ENCODE measurements at places on chromosomes 7 and 10.

DNA sequence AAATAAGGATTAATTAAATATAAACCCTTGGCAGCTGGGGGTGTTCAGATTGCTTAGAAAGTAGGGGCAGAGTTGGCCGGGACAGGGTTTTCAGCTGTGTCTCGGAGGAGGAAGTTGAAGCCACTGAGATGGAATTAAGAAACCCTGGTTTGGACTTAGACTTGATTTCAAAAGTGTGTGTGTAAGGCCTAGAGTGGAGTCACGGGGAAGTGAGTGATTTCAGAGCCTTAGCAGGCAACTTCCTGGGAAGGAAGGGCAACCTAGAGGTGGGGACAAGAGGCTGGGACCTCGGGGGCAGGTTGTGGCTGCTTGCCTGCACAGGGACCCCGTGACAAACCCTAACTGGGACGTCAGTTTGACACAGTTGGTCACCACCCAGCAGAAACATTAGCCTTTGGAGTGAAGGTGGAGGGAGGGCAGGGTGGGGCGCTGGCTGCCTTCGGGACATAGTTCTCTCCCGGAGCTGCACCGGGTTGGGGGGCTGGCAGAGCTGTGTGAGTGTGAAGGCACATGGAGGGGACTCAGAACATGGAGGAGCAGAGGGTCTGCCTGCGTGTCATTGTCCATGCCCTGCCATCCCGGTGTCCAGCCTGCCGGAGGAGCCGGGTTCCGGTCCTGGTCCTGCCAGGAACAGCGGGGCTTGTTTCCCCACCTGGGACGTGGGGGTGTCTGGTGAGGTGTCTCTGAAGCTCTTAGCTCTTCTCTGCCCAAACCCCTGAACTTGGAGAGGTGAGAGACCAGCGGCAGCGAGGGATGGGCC, 1.8 kb downstream of the BRI3 start:
- DNase-seq, result peak; percentile 38

DNA sequence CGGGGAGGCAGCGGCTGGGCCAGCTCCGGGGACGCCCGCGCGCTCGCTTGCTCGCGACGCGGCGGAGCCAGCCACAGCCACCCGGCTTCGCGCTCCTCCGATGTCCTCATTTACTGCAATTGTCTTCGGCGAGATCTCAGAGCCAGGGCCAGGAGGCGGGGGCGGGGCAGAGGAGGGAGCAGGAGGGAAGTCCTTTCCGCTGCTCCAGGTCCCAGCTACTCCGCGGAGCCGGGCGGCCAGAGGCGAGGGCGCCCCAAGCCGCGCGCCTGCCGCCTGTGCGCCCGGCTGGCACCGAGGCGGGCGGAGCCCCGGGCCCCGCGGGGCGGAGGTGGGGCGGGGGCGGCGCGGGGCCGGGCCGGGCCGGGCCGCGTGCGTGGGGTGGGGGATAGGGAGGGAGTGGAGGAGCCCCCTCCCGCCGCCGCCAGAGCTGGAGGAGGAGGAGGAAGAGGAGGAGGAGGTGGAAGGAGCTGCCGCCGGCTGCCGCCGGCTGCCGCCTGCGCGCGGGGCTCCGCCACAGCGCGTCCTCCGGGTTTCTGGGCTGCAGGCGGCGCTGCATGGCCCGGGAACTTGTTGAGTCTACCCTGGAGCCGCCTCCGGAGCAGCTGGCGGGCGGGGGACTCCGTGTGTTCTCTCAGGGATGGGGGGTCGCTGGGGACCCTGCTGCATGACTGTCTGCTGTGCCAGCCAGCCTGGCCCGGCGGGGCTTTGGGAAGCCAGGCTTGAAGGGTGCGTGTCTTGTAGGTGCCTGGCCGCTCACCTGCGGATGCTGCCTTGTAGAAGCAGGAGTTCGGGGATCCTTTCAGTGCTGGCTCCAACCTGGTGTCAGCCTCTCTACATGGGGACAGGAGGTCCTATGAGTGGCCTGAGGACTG, at the start of gene INSYN2A:
TSS of gene INSYN2A (minus strand) at position 310 of the 872 bp plus-strand sequence. CDS start 20,196 bp downstream, outside the sequence.
- peak; percentile 64 for DNase-seq

- DNase-seq, result no peak
Observed at GRCh38 chr7:146346096-146346495, 229.5 kb downstream of the CNTNAP2 start.

DNA sequence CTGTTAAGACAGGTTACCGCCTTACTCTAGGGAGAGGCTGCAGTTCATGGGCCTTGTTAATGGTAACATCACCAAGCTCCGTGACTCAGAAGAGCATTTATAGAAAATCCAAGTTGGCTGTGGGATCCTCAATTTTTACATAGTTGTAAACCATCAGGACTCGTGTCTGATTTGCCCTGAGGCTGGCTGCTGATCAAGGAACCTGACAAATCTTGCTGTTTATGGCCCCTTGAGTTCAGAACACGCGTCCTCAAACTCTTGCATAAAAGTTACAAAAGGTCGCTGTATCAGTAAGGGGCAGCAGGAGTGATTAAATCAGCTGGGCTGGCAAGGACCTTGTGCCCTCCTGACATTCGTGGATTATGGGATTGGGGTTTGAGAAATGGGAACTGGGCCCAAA, 4.6 kb downstream of the SLC13A4 start:
- DNase-seq, result no peak

Measured in AG08395 (cell line).